LHCN-M2 (cell line): ENCODE measurements at places on chromosomes 2 and 18. TPM values are rescaled to one million over a fixed set of nuclear protein-coding genes. Genes with fewer than 3 reads are reported as not detected.

- DNase-seq, result no peak
These were observed 3.5 kb upstream of the IL1F10 start for GRCh38 chr2:113064281-113064680.

Gene ACKR3
- total RNA-seq, result not detected in 2 replicates

- DNase-seq, result no peak
These were observed 56.5 kb downstream of the MTX2 start for GRCh38 chr2:176325732-176326131.

GRCh38 chr2:239012228-239012627 lies 164.3 kb downstream of the TWIST2 start:
- no peak for DNase-seq

GRCh38 chr2:131014141-131014540 lies 79.1 kb downstream of the FAM168B start:
- no peak for DNase-seq
